ENCODE measurements at places on chromosomes 13 and 19.

DNA sequence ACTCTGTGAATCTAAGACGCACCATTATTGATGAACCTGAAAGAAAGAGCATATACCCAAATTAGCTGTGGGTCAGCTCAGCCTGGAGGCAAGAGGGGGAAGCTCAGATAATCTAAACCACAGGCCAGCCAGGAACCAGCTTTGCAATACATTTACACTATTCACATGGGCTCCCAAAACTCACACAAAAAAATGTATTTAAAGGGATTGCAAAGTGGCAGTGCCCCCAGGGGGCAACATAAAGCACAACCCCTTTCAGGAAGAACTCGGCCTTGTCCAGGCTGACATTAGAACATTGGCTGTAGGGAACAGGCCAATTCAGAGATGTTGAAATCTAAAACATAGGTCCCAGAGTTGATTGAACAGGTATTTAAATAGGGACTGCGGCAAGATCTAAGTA, 3.2 kb upstream of the PROZ start:
- no peak for DNase-seq

DNA sequence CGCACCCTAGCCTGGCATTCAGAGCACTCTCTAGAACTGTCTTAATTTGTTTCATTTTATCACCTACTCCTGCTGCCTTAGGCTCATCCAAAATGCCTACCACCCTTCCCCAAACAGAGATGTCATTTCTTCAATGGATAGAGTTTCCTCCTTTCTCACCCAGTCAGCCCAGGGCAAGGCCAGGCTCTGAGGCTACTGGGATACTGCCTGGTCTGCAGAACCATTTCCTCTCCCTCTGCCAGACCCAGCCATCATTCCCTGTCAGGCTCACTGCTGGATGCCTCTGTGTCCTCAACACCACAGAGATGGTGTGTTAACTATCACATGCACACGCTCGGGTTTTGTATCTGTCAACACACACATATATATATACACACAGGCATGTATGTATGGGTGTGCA, 47.2 kb downstream of the C13orf42 start:
- no peak for DNase-seq

- DNase-seq: peak; percentile 40
Observed at GRCh38 chr13:100721885-100722512, 47.4 kb upstream of the TMTC4 start.

GRCh38 chr13:113412440-113412839, 40.8 kb downstream of the ADPRHL1 start:
- DNase-seq: no peak

- DNase-seq: no peak
Observed at GRCh38 chr19:35736913-35737886, 5.1 kb downstream of the IGFLR1 start.

- no peak for DNase-seq
Observed at GRCh38 chr19:18491995-18492953, 29.6 kb downstream of the ELL start.

DNA sequence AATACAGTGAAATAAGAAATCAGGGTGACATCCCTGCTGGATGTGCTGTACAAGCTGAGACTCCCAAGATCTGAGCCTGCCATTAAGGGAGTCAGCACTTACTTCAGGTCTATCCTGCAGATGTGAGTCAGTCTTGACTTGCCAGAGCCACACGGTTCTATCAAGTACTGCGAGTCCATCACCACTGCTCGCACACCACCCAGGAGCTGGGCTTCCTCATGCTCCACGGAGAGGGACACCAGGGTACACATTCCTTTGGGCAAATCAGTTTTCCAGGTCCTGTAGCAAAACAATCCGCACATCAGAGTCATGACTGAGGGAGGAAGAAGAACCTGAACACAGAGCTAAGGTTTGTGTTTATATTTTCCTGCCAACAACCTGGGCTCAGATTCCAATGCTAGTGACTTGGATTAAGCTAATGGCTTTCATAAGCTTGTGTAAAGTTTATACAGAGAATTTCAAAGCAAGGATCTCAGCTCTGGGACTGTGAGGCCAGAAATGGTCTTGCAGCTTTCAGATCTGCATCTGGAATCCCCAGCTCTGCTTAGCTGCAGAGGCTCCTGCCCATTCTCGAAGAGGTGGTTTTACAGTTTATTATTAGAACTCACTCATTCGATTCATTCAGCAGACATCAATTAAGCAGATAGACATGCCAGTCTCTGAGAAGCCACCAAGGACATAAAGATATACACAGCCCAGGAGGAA, 90.6 kb downstream of the KL start:
- no peak for DNase-seq

Data from stimulated activated CD4-positive, alpha-beta T cell treated with anti-CD3 and anti-CD28 coated beads, Interleukin-1b, Interleukin-23, amount 100 ng/mL, for 24 hours (primary cell).